ENCODE measurements at places on chromosomes 2 and 18.

DNA sequence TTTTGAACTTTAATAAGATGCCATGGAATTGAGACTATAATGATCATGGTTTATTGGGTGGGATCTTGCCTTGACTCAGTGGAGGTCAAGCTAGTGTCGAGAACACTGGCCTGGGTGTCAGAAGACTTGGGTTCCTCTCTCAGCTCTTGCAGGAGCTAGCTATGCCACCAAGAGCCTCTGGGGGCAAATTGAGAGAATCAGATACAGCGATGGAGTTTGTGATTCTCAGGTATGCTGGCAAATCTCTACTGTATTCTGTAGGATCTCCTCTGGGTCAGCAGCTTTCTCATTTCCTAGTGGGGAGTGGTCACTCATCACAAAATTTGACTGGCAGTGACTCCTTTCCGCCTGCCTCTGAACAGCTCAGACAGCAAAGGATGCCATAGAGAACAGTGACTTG is 477.0 kb downstream of the RNF144A start:
- DNase-seq: no peak

GRCh38 chr2:143085125-143085784 is 44.0 kb upstream of the ARHGAP15 start:
- no peak for DNase-seq

DNA sequence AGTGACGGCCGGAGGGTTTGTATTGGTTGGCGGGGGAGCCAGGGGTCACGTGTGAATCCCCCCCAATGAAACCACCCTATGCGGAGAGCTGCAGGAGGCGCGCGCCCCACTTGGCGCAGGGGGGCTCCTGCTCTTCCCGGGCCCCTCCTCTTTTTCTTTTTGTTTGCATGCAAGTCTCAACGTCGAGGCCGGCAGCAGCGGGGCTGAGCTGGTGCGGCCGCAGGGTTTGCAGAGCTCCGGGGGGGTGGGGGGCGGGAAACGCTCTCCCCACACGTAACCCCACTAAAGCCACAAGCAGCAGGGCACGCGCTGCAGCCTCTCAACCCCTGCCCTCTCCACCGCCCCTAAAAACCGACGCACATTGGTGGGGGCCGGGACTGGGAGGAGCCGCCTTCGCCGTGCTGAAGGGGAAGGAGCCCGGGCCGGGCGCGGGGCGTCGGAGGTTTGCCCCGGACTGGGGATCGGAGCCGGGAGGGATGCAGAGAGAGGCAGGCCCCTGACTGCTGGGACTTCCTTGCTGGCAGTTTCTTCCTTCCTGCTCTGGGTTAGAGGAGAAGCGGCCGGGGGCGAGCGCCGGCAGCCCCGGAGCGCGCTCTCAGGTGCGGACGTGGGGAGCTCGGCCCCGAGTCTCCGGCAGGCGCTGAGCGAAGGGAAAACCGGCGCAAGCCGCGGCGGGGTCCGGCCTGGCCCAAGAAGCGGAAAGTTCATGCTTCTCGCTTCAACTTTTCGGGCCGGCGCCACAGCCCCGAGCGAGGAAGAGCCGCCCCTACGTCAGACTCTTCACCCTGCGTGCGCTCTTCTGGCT is 864 bp downstream of the LBH start:
- no peak for DNase-seq

GRCh38 chr2:128746356-128746755 is 427.7 kb upstream of the HS6ST1 start:
- DNase-seq: no peak

- no peak for DNase-seq
These were observed 376.2 kb upstream of the RND3 start for GRCh38 chr2:150863691-150864090.

- no peak for DNase-seq
These were observed 446.1 kb downstream of the ARHGAP15 start for GRCh38 chr2:143575340-143575739.

- DNase-seq: no peak
These were observed 68.7 kb downstream of the DNAJC10 start for GRCh38 chr2:182784777-182785176.

- peak; percentile 35 for DNase-seq
These were observed 47.5 kb downstream of the ZFP36L2 start for GRCh38 chr2:43178602-43179542.

GRCh38 chr2:11491348-11491933 is 25.5 kb upstream of the E2F6 start:
- no peak for DNase-seq

Measured in NCI-H2029 (cell line).